AG10803 (cell line): ENCODE measurements at places on chromosomes 1 and 21.

DNA sequence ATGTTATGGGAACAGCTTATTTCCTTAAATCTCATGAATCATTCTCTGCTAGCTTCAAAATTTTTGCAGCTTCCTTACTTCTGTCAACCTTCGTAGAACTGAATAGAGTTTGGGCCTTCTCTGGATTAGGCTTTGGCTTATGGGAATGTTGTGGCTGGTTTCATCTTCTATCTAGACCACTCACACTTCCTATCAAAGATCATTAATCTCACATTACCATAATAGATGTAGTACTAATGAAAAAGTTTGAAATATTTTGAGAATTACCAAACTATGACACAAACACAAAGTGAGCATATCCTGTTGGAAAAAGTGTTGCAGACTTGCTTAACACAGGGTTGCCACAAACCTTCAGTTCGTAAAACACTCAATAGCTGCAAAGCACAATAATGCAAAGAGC, 30.3 kb downstream of the ASPM start:
- DNase-seq, result no peak

GRCh38 chr21:44900559-44901251, 20.0 kb downstream of the ITGB2 start:
- DNase-seq, result no peak

- no peak for DNase-seq
Measured at GRCh38 chr1:60994369-60994768, 88.0 kb upstream of the NFIA start.

GRCh38 chr1:238951809-238952208, 434.6 kb upstream of the CHRM3 start:
- DNase-seq, result peak; percentile 10

GRCh38 chr1:55231745-55232144, 16.6 kb upstream of the USP24 start:
- DNase-seq, result no peak
